ENCODE measurements at places on chromosomes 3 and 15. TPM values are rescaled to one million over a fixed set of nuclear protein-coding genes. Genes with fewer than 3 reads are reported as not detected.

Gene ITIH1
- not detected for polyA plus RNA-seq

Gene CYP8B1
- not detected for polyA plus RNA-seq

Gene SAXO2
- polyA plus RNA-seq = 2.4 TPM

Gene EXD1
- polyA plus RNA-seq = not detected

Gene CRYGS
- not detected for polyA plus RNA-seq

Gene GHSR
- polyA plus RNA-seq = not detected

Gene CNTN4
- not detected for polyA plus RNA-seq

Gene HTR3E
- polyA plus RNA-seq = not detected

DNA sequence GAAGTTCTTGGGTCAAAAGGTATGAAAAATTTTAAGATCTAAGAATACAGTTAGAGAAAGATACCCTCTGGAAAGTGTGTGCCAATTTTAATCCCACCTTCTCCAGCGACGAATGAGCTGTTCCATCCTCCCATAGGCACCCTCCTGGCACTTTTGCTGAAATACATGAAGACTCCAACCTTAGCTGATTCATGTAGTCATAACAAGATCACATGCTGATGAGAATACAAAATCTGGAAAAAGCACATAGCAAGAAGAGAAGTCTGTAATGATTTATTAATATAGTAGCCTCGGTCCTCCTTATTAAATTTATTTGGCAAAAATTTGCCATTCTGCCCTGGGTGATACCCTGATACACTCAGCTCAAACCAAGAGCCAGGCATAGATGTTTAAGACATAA is 88.9 kb downstream of the CCR1 start:
- no peak overlapping the region for H3K27ac ChIP-seq
- no peak for DNase-seq
- H3K27me3 ChIP-seq = peaks cover 21% of the 10 kb centered on the region
- H3K4me3 ChIP-seq = no peak overlapping the region
- H3K4me1 ChIP-seq = no peaks in the 10 kb centered on the region

DNA sequence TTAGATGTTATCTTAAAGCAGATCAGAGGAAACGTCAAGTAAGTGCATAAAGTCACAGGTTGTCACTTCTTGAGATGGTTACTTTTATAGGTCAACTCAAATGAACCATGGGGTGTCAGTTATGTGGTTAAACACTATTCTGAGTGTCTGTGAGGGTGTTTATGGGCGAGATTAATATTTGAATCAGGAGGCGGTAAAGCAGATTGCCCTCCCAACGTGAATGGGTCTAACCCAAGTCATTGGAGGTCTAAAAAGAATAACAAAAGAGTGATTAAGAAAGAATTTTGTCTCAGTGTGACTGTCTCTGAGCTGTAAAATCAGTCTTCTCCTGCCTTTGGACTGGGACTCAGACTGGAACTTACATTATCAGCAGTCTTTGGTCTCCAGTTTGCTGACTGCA is 977.5 kb downstream of the NAALADL2 start:
- H3K36me3 ChIP-seq = no peaks in the 10 kb centered on the region
- H3K27ac ChIP-seq = no peak overlapping the region
- DNase-seq = no peak
- H3K4me3 ChIP-seq = no peak overlapping the region

GRCh38 chr3:22122567-22122966 is 371.6 kb upstream of the ZNF385D start:
- no peak for DNase-seq
- H3K36me3 ChIP-seq = no peaks in the 10 kb centered on the region
- H3K27me3 ChIP-seq = no peaks in the 10 kb centered on the region
- no peak overlapping the region for H3K4me3 ChIP-seq
- no peaks in the 10 kb centered on the region for H3K4me1 ChIP-seq
- H3K27ac ChIP-seq = no peak overlapping the region

DNA sequence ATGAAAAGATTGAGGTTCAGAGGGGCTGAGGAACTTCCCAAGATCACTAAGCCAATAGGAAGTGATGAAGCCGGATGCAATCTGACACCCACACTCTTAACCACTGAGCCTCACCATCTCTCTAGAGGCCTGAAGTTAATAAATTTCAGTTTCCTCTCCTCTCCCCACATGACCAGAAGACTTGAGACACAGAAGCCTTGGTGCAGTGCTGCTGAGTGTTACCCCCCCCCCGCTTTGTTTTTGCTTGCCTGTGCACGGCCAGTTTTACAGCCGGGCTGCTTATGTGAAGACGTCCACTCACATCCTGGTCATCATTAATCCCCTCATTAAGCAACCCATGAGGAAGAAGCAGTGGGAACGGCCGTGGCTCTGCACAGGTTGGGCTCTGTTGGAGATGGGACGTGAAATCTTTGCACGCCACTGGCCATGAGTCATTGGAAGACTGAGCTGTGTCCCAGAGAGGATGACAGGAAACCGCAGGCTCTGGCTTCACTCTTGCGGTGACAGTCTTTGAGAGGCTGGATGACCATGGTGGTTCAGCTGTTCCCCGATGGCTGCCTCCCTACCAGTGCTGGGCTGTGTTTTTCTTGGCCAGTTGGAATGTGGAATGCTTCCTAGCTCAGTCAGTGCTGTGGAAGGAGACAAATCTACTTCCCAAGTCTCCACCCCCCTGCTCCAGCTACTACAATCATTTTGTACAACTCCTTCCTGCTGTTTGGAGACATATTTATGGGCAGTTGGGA is 232.6 kb upstream of the LRTM1 start:
- H3K27me3 ChIP-seq = peaks cover 4% of the 10 kb centered on the region
- H3K27ac ChIP-seq = peak overlapping the region; percentile 74
- H3K36me3 ChIP-seq = no peaks in the 10 kb centered on the region
- H3K4me3 ChIP-seq = no peak overlapping the region
- H3K4me1 ChIP-seq = no peaks in the 10 kb centered on the region

DNA sequence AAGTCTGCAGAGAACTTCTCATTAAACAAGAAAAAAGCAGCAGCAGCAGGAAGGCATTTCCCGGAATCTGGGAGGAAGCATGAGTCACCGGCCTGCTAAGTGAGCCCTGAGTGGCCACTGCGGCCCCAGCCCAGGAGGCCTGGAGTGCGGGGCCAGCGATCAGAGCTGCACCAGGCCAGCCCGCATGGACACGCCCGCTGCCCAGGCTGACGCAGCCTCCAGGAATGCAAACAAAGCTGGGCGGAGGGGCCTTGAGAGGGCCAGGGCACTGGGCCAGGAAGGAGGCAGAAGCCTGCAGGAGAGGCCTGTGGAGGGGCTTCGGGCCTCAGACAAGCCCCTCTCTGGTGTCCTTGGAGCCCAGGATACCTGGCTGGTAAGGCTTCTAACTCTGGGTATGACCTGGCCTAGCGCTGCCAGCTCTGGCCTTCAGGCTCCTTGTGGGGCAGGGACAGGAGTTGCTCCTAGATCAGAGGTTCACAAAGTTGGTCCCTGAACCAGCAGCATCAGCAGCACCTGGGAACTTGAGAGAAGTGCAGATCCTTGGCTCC is 101.2 kb downstream of the SMAD6 start:
- H3K4me1 ChIP-seq = no peaks in the 10 kb centered on the region
- peaks cover 4% of the 10 kb centered on the region for H3K27me3 ChIP-seq
- H3K27ac ChIP-seq = no peak overlapping the region
- H3K4me3 ChIP-seq = no peak overlapping the region
- no peaks in the 10 kb centered on the region for H3K36me3 ChIP-seq

DNA sequence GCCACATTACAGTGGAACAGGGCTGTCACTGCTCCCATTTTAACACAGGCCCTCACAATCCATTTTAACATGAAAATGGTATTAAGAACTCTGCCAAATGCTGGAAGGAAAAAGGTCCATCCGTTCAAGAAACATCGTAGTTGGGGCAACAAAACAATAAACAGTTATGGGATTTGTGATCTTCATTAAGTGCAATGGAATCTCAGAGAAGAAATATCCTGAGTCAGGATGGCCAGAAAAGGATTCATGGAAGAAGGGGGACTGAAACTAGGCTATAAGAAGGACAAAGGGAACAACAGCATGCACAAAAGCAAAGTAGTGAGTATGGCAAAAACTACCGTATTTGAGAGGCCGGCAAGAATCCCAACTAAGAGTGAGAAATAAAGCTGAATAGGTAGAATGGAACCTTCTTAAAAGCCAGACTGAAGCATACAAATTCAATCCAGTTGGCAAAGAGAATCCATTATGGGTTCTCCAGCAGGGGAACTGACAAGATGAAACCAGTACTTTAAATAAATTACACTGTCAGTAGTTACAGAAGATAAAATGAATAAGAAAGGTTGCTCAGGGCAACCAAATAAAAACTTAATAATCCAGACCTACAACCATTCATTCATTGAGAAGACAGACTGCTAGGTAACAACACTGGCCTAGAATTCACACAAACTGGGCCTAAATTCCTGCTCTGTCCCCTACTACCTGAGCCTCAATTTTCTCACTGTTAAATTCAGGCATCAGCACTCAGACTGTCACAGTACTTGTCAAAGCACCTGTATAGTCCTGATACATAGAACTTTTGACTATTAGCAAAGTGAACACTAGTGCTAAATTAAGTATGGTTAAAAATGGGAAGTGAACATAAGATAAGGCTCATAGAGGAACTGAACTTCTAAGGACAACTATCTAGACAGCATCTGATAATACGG is 6.3 kb downstream of the TBL1XR1 start:
- H3K4me3 ChIP-seq = peak overlapping the region; percentile 62
- peak overlapping the region; percentile 1 for H3K27ac ChIP-seq
- no peaks in the 10 kb centered on the region for H3K36me3 ChIP-seq
- peaks cover 1% of the 10 kb centered on the region for H3K27me3 ChIP-seq
- H3K4me1 ChIP-seq = peaks cover 81% of the 10 kb centered on the region

DNA sequence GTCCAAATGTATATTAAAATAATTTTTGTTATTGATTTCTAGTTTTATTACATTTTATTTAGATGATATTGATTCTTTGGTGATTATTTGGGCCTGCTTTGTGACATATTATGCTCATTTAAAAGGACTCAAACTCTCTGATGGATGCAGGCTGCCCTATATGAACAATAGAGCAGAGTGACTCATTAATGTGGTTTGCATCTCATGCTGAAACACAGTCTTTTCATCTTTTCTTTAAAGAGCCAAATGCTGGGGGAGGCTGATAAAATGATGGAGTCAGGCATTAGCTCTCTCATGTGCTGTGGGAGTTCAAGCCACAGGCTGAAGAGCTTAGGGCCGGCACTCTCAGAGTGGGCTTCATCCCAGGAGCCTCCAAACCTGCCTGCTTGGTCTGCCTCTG is 7.2 kb downstream of the PLA1A start:
- no peaks in the 10 kb centered on the region for H3K4me1 ChIP-seq
- no peaks in the 10 kb centered on the region for H3K36me3 ChIP-seq
- no peak overlapping the region for H3K27ac ChIP-seq
- peaks cover 24% of the 10 kb centered on the region for H3K27me3 ChIP-seq
- H3K4me3 ChIP-seq = no peak overlapping the region
- DNase-seq = no peak

GRCh38 chr3:128867200-128868125 is 12.0 kb upstream of the ACAD9 start:
- DNase-seq = no peak
- H3K4me1 ChIP-seq = no peaks in the 10 kb centered on the region
- H3K4me3 ChIP-seq = no peak overlapping the region
- H3K27ac ChIP-seq = no peak overlapping the region
- H3K27me3 ChIP-seq = peaks cover 6% of the 10 kb centered on the region

GRCh38 chr3:172204716-172205115 is 165.3 kb downstream of the FNDC3B start:
- DNase-seq = no peak
- H3K4me1 ChIP-seq = no peaks in the 10 kb centered on the region
- H3K27me3 ChIP-seq = no peaks in the 10 kb centered on the region

DNA sequence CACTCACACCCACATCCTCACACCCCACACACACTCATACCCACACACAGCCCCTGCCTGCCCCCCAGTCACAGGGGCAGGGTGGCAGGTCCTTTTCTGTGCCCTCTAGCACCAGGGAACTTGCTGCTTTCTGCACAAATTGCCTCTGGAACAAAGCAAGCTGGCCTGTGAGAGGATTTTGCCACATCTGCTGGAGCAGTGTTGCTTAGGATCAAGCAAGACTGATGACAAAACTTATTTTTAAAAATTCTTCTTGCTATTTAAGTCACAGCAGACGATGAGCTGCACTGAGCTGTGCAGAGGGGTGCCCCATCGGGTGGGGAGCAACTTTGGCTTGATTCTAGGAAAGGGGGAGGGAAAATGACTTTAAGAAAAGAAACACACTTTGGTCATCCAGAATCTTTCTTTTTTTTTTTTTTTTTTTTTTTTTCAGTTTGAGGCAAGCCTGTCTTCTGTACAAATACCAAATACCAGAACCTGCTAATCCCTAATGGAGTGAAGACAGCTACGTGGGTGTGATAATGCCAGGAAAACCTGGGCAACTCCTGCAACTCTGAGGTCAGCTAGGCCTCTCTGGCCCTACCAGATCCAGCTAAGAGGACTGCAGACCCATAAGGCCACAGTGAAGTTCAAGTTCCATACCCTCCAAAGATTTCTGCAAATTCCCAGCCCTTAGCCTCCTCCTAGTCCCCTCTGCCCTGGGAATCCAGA is 195.3 kb downstream of the ABHD5 start:
- no peaks in the 10 kb centered on the region for H3K27me3 ChIP-seq
- H3K36me3 ChIP-seq = no peaks in the 10 kb centered on the region
- DNase-seq = no peak
- no peak overlapping the region for H3K27ac ChIP-seq
- no peaks in the 10 kb centered on the region for H3K4me1 ChIP-seq

- H3K4me3 ChIP-seq = no peak overlapping the region
- H3K4me1 ChIP-seq = peaks cover 17% of the 10 kb centered on the region
- H3K27me3 ChIP-seq = no peaks in the 10 kb centered on the region
- H3K27ac ChIP-seq = peak overlapping the region; percentile 62
Measured at GRCh38 chr3:107798381-107798780, 275.6 kb downstream of the BBX start.

DNA sequence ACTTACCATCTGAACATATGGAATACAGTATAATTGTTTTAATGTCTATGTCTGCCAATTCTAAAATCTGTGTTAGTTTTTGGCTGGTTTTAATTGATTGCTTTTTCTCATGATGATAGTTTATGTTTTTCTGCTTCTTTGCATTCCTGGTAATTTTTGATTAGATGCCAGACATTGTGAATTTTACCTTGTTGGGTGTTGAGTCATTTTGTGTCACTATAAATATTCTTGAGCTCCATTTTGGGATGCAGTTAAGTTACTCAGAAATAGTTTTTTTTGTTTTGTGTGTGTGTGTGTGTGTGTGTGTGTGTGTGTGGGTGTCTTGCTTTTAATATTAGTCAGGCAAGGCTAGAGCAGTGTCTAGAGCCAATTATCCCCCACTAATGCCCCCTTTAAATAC is 818.8 kb upstream of the NR2F2 start:
- H3K36me3 ChIP-seq = no peaks in the 10 kb centered on the region
- H3K4me1 ChIP-seq = no peaks in the 10 kb centered on the region
- no peak overlapping the region for H3K4me3 ChIP-seq
- H3K27me3 ChIP-seq = no peaks in the 10 kb centered on the region

DNA sequence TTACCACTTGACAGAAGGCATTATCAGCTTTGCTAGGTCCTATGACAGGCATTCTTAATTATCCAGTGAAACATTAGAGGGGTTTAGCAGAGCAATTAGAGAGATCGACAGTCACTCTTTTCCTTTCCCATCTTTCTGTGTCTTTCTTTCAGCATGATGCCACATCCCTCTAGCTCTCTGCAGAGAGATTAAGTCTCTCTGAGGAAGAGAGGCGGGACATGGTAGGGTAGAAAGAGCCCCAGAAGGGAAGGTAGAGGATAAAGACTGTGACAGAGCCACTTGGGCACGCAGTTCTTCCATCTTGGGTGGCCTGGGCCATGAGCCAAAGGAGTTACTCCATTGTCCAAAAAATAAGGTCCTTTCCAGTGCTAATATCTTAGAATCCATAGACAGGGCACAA is 55.8 kb downstream of the HHLA2 start:
- H3K27ac ChIP-seq = no peak overlapping the region
- H3K27me3 ChIP-seq = no peaks in the 10 kb centered on the region
- H3K36me3 ChIP-seq = peaks cover 10% of the 10 kb centered on the region
- no peak overlapping the region for H3K4me3 ChIP-seq

Data from naive B cell (primary cell).